Activated T-helper 1 cell treated with anti-CD3 and anti-CD28 coated beads, Interleukin-12 subunit alpha, Interleukin-12 subunit beta, Interleukin-2, Interleukin-4 antibody, amounts not matched to agents 30 ng/mL and 10 ng/mL and 1 ng/mL, durations not matched to agents 14 hours and 24 hours and 36 hours (primary cell): ENCODE measurements at places on chromosomes 1 and 21.

GRCh38 chr21:33022489-33022827, 3.3 kb upstream of the OLIG2 start:
- no peak for DNase-seq

DNA sequence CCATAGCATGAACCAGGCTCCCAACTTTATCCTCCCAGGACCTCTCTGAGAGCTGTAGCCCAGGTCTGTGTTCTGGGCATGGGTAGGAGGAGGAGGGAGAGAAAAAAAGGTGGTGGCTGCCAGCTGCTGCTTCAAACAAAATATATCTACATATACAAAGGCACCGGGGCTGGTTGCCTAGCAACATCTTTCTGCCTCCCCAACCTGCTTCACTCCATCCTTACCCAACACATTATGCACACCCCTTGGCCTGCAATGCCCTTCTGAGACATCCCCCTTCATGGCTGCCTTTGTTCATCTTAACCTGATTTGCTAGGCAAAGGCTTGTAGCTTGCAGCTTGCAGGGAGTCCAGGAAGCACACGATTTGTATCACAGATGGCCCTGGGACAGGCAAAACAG, 27.2 kb upstream of the ATP1A1 start:
- no peak for DNase-seq

- DNase-seq = no peak
These were observed 6.2 kb upstream of the POFUT2 start for GRCh38 chr21:45293726-45294401.

DNA sequence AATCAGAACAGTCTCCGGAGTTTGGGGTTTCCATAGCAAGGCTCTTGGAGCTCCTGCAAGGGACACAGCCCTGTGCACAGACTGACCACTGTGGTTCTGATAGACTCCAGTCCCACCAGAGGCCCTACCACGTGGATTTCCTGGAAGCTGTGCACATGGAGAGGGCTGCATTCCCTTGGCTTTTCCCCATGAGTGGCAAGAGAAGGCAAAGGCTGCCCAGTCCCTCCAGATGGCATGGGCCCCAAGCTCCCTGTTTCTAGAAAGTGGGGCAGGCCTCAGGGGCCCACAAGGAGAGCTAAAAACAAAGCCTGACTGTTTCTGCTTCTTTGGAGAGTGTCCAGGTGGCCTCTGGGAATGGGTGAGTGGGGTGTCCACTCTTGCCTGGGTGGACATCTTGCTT, 87.5 kb downstream of the DDX20 start:
- no peak for DNase-seq

GRCh38 chr1:3889936-3890335, 10.1 kb downstream of the C1orf174 start:
- no peak for DNase-seq

DNA sequence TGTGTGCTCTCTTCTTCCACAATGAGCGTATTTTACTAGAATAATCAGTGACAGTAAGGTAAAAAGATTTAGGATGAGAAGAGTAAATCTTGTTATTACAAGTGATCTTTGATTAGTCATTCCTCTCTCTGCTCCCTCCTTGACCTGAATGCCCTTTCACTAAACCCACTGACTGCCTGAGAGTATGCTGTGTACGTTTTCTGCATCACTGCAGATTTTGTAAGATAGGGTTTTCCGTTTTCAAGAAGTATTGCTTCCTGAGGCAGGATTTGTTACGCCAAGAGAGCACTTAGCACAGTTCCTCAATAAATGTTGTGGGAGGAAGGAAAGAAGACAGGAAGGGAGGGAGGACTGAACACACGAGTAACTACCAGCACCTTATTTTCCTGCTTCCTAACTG, 7.7 kb upstream of the LAMB3 start:
- DNase-seq = no peak

DNA sequence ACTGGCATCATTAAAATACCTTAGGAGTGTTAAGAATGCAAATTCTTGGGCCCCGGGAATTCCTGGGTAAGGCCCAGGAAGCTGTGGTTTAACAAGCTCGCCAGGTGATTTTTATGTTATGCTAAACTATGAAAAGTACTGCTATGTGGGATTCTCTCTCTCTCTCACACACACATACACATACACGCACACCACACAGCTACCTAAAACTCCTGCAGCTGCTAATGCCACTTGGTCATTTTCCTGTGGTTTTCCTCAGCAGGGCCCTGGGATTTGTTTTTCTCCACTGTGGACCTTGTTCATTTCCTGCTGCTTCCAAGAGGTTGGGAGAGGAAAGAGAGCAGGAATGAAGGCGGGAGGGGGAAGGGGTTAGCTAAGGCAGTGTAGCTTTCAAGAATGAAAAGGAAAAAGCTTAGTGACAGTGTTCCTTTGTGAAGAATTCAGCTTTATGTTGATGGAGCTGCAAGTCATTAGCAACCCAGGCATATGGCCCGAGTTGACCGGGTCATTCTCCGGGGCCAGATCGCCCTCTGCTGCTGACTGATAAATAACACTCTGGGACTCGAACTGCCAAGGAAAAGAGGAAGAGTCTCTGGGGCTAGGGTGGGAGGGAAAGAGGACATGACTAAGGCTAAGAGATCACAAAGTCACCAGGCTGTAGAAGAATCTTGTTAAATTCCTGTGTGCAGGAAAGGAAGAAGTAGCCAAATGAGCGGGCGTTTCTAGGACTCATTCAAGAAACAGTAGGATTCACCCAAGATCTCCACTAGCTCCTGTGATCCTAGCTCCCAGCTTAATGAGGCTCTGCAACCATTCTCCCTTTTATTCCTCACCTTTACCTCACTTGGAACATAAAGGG, 30.5 kb upstream of the LRIG2 start:
- no peak for DNase-seq
